ENCODE measurements at places on chromosomes 3 and 15.
A peak's percentile ranks its signal among the peaks of the same experiment; 100 is the strongest.

- DNase-seq: no peak
Observed at GRCh38 chr15:19944261-19944888, 597.2 kb downstream of the GOLGA6L6 start.

- DNase-seq: no peak
Observed at GRCh38 chr15:85839643-85840042, 44.9 kb upstream of the KLHL25 start.

DNA sequence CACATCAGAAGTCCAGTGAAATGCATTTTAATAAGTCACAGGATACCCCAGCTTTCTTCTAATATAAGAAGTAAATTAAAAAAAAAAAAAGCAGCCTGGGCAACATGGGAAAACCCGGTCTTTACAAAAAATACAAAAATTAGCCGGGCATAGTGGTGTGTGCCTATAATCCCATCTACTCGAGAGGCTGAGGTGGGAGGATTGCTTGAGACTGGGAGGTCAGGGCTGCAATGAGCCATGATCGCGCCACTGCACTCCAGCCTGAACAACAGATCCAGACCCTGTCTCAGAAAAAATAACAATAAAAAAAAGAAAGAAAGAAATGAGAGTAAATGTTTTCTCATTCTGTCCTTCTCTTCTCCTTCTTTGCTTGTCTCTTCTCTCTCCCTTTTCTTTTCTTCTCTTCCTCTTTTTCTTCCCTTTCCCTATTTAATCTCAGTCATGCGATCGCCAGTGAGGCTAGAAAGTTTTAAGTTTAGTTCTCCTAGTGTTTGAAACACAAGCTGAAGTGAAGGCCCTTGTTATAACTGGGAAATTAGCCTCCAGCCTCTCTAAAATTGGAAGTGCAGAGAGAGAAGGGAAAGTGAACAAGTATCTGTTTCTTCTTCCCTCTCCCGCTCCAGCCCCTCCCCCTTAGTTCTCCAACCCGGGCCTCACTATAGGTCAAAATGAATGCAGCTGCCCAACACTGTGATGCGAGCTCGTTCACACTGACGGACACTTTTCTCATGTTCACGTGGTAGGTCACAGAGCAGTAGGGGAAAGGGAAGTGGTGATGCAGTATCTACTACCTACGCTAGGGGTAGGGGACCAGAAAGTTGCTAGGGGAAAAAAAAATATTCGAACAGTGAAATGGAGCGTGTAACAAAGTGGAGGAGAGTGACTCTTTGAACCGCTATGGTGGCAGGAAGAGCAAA is 23.5 kb upstream of the TSC22D2 start:
- DNase-seq: no peak

- DNase-seq: no peak
Observed at GRCh38 chr3:53264718-53265117, 8.9 kb upstream of the TKT start.

GRCh38 chr3:63927422-63928280 is 15.5 kb upstream of the SCAANT1 start:
- no peak for DNase-seq

DNA sequence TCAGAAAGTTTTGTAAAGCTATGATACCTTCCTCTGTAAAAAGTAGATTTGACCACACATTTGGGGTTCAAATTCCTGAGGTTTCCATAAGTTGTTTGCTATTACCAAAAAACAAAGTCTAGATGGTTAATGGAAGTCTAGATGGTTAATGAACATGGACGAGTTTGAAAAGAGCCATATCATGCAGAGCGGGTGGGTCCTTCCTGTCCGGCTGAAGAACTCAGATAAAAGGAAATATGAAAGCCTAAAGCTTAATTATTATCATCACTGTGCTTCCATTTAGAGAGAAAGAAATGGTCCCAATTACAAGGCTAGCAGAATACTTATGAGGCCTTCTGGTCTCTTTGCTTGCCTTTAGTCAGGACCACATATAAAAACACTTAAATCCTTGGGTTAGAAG is 132.1 kb upstream of the SATB1 start:
- no peak for DNase-seq

DNA sequence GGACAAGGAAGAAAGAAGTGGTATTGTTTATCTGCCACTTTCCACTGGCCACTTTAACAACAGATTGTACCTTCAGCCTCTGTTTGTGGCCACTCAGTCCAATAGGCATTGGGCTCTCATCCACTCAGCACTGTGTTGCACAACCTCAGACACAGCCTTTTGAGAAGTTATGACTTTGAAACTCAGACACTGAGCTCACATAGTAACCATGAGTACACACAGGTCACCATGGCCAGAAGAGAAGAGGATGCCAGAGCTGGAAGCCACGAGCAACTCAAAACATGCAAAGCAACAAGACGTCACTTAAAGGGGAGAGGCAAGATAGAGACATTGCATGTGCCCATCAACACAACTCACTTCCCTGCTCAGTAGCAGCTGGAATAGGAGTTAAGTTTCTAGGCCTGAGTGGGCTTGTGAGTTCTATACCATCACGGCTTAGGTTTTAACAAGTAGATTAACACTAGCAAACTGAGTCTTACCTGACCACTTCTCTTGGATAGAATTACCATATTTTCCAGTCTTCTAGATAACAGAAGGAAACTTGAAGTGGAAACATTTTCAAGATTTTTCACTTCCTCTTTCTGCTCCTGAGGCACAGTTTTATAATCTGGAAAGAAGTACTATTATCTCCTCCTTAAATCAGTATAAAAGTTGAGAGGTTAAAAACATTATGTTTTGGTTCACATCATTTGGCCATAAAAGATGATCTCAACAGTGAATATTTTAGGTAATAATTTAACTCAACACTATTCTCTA is 103.5 kb downstream of the IMPG2 start:
- DNase-seq: peak; percentile 62

- DNase-seq: no peak
Observed at GRCh38 chr15:35442742-35443141, 103.2 kb downstream of the DPH6 start.

DNA sequence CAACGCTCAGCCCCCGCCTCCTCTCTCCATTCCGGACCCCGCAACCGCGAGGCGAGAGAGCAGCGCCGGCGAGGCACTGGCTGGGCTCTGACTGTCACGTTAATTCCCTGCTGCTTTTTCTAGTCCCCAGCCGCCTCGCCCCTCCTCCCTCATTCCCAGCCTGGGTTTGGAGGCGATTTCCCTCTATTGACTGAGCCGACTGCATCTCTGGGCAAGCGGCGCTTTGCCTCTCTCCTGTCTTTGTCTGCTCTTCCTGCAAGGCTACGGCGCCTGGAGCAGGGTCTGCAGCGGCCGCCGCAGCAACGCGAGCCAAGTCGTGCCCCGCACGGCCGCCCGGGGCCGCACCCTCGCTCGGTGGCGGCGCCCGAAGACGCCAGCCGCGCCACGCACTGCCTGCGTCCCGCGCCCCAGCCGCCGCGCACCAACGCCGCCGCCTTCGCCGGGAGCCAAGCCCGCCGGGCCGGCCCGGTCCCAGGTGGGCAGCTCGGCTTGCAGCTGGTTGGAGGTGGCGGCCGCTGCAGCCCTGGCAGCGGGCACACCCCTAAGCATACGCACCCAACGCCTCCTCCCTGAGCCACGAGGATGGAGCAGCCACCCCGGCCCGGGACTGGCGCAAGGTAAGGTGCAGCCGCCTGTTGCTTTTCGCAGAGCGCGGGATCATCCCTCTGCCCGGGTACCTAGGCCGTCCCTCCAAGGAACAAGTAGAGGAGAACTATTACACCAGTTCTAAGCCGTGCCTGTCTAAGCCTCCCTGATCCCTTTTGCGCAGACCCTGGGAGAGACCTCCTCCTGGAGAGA is at the start of gene LRRC3B:
LRRC3B (plus strand) TSS at position 152 of the 798 bp plus-strand sequence. CDS start 86,901 bp downstream, outside the sequence.
- DNase-seq: no peak

DNA sequence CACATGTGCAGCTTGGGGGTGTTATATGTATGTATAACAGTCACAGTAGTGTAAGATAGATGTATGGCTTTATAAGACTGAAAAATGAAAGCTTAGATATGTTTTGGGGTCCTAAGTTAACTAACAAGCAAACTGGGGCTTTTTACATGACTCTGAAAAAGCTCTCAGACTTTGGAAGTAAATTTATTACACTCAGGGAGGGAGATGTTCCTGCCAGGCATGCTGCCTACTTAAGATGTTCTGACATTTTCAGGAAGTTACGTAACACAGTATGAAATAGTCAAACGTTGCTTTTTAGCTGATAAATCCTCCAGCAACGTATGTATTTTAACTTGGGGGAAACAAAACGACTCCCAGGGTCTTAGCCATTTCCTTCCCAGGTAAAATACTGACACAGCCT is 1.7 kb upstream of the IFT57 start:
- peak; percentile 55 for DNase-seq

DNA sequence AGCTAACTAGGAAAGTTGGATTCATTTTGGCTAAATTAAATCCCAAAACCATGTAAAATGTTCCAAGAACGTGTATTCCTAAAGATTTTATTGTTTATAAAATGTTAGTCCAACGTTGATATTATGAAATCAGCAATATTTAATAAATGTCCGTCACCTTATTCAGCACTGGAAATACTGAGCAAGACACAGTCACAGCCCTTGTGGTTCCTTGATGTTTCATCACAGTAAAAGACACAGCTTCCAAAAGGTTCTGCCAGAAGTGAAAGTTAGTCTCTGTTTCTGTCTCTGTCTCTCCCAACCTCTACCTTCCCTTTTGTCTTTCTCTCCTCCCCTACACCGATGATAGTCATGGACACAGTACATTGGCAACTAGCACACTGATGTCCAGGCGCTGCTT is 82.2 kb upstream of the BOC start:
- no peak for DNase-seq

DNA sequence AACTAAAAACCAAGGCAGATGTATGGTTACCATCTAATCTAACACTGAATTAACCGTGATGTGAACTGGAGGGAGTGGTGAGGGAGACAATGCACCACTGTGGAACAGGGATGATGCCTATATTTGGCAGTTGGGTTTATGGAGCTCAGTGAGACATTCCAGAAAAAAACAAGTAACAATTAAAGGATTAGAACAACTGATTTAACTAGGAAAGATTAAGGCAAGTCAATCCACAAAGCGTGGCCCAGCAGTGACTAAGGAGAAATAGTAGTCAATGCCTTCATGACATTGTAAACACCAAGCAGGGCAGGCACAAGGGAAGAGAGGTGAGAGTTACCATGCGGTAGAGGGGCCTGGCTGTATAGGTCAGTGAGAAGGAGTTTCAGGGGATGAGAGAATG is 38.1 kb downstream of the CHAC1 start:
- DNase-seq: no peak

GRCh38 chr15:100919481-100920405 is 586 bp downstream of the LRRK1 start:
- no peak for DNase-seq

DNA sequence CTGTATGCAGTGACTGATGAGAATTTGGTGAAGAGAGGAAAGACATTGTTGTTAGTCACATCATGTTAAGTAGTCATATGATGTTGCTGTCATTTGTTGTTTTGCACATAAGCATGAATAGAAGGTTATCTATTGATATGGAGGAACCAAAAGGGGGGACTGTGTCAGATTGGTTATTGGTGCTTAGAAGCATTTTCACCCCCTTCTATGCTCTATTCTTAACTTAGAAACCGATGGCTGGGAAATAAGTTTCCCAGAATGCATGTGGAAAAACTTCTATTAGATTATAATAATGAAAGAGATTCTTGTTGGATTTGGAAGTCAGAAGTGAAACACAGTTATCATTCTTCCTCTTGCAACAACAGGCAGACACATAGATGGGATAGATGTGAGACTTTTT is 33.2 kb upstream of the CADM2 start:
- DNase-seq: no peak

- DNase-seq: peak; percentile 31
Observed at GRCh38 chr15:64461721-64462162, 1.4 kb downstream of the ZNF609 start.

GRCh38 chr3:183800243-183800863 is 25.0 kb downstream of the MAP6D1 start:
- DNase-seq: no peak

GRCh38 chr3:126081618-126082361 is 2.1 kb downstream of the SLC41A3 start:
- peak; percentile 31 for DNase-seq

GRCh38 chr3:26081166-26081565 is 291.3 kb downstream of the OXSM start:
- no peak for DNase-seq

DNA sequence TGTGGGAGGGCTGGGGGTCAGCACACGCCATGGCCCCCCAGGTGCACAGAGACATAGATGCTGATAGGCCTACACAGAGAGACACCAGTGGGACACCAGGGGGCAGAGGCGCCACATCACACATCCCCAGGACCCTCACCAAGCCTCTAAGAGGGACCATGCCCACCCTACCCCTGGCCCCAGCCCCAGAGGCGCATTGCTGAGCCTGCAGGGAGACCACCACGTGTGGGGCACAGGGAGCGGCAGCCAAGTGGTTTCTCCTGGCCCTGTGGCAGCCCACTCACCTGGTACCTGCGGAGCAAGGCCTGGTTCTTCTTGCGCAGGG is 1.2 kb downstream of the CCDC9B start:
- DNase-seq: no peak

GRCh38 chr3:48217449-48217848 is 5.8 kb upstream of the CAMP start:
- DNase-seq: no peak

- DNase-seq: peak; percentile 37
Observed at GRCh38 chr3:178982137-178982536, 89.5 kb downstream of the ZMAT3 start.

DNA sequence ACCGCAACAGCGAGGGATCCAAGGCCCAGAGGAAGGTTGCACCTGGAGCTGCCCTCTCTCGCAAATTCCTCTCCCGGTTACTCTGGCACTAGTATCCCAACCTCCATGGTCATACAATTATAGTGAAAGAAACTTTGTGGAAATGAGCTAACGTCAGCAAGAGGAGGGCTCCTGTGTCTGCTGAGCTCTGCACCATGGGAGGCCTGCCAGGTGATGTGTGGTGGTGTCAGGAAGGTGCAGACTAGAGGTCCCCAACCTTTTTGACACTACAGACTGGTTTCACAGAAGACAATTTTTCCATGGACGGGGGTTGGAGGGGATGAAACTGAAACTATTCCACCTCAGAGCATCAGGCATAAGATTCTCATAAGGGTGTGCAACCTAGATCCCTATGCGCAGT is 13.2 kb upstream of the IQCF6 start:
- no peak for DNase-seq

- peak; percentile 78 for DNase-seq
Observed at GRCh38 chr3:64344721-64345207, 119.5 kb upstream of the PRICKLE2 start.

DNA sequence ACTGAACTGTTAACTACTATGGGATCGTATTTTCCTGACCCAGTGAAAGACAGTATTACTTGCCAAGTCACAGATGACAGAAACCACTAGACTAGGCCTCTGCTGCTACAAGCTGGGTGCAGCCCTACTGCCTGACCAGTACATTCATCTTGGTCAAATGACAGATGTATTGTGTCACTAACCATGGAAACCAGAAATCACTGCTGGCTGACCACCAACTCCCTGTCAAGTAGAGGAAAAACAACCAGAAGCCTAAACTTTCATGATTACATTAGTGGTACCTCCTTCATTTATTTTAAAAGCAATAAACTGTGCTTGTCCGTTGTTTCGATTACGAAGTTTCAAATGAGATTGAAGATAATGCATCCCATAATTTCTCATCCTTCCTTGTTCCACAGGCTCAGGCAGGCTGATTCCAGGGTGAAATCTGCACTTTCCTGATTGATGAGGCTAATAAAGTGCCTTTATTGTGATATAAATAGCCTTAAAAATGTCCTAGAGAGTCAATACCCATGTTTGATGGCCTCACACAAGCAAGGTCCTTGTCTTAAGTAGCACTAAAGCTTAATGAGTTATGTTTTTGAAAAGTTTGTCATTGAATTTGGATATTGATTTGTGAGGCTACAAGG is 309.7 kb downstream of the LSAMP start:
- peak; percentile 81 for DNase-seq

Data from fibroblast of the aortic adventitia (primary cell).